Upper lobe of right lung (tissue), 1 donor: ENCODE measurements at places on chromosomes 2 and 18. TPM values are rescaled to one million over a fixed set of nuclear protein-coding genes. Genes with fewer than 3 reads are reported as not detected.
A peak's percentile ranks its signal among the peaks of the same experiment; 100 is the strongest.

Gene METTL21A
- total RNA-seq = 10.9 TPM

Gene FER1L5
- 0.14 TPM for total RNA-seq

Gene OSR1
- 9.7 TPM for total RNA-seq

Gene PECR
- total RNA-seq = 18.9 TPM

Gene ZBTB14
- 13.4 TPM for total RNA-seq

Gene INO80B
- 30.2 TPM for total RNA-seq

Gene FZD7
- 13.6 TPM for total RNA-seq

Gene FSHR
- not detected for total RNA-seq

- H3K27me3 ChIP-seq = peaks cover 24% of the 10 kb centered on the region
- no peaks in the 10 kb centered on the region for H3K36me3 ChIP-seq
- H3K27ac ChIP-seq = no peak within 1 kb of the TSS
- peak; percentile 81 for DNase-seq
- H3K4me3 ChIP-seq = no peak within 1 kb of the TSS
Observed at GRCh38 chr2:209771474-209772289, at the start of gene UNC80. UNC80 (plus strand) TSS chr2:209771832; CDS start chr2:209772073, 241 bp downstream.

DNA sequence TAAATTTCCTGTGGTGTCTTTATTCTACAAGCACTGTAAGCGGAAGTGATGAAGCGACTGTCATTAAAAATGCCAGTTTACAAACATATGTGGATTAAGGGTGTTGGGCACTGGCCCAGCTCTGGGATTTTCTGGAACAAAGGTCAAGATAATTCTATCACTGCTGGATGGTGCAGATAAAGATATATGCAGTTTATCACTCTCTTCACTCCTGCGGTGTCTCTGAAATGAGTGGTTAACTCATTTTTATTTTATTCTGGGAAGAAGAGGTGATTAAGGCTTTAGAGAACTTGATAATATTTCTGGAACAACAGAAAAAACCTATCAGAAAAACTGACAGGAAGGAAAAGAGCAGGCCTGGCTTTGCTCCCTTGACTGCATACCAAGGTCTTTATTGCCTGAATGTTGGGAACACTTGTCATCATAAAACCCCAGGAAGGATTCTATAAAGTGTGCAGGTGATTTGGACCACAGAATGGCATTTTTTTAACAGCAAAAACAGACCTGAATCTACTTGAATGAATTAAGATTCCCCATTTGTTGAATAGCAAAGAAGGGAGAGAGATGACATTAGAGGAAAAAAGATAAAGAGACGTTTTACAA is 32.4 kb downstream of the ABCB11 start:
- no peak overlapping the region for H3K27ac ChIP-seq
- H3K4me3 ChIP-seq = no peak overlapping the region
- no peak for DNase-seq
- no peaks in the 10 kb centered on the region for H3K27me3 ChIP-seq

- no peaks in the 10 kb centered on the region for H3K36me3 ChIP-seq
- H3K27me3 ChIP-seq = no peaks in the 10 kb centered on the region
- H3K4me1 ChIP-seq = peaks cover 30% of the 10 kb centered on the region
- peak overlapping the region; percentile 92 for H3K27ac ChIP-seq
- DNase-seq = peak; percentile 81
Observed at GRCh38 chr18:12656938-12657683, 796 bp downstream of the SPIRE1 start.

DNA sequence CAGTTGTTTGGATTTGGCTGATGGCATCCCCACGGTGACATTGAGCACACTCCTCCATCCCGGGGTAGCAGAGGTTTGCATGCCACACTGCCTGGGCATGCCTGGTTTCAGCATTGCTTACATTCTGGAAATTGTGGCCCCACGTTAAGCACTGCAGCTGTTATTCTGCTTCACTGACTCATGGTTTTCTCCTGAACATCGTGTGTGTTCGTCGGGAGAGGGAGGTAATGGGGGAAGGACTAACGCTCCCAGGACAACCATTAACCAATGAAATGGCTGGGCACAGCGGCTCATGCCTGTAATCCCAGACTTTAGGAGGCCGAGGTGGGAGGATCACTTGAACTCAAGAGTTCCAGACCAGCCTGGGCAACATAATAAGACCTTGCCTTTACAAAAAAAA is 28.2 kb upstream of the YWHAQ start:
- no peak for DNase-seq
- no peaks in the 10 kb centered on the region for H3K27me3 ChIP-seq
- no peak overlapping the region for H3K4me3 ChIP-seq

DNA sequence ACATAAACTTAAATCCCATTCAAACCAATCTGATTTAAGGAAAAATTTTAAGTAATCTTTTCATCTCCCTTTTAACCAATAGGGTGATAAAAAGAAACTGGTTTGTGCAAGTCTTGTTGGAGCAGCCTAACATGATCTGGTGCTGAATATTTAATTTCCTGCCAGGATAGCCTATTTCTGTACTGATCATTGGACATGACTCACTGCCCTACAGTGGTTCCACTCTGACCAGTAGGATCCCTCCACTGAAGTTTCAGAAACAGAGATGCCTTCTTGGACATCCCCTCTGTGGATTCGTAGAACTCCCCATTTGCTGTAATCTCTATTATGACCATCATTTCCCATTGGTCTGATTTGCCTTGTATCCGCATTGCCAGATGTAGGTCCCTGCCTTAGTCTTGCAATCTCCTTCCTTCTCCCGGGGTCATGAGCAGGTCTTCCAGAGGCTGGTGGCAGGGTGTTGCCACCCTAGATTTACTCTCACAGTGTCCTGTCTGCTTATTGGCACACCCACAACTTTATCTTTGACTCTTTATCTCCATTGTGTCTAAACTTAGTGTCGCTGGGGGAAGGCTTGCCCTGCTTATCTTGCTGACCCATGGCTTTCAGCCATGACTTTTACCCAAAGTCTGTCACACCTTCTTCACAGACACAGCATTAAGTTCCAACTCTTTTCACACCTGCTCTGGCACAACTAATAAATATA is 12.3 kb upstream of the SETBP1 start:
- no peak for DNase-seq
- H3K4me3 ChIP-seq = no peak overlapping the region
- H3K27ac ChIP-seq = no peak overlapping the region
- no peaks in the 10 kb centered on the region for H3K36me3 ChIP-seq

DNA sequence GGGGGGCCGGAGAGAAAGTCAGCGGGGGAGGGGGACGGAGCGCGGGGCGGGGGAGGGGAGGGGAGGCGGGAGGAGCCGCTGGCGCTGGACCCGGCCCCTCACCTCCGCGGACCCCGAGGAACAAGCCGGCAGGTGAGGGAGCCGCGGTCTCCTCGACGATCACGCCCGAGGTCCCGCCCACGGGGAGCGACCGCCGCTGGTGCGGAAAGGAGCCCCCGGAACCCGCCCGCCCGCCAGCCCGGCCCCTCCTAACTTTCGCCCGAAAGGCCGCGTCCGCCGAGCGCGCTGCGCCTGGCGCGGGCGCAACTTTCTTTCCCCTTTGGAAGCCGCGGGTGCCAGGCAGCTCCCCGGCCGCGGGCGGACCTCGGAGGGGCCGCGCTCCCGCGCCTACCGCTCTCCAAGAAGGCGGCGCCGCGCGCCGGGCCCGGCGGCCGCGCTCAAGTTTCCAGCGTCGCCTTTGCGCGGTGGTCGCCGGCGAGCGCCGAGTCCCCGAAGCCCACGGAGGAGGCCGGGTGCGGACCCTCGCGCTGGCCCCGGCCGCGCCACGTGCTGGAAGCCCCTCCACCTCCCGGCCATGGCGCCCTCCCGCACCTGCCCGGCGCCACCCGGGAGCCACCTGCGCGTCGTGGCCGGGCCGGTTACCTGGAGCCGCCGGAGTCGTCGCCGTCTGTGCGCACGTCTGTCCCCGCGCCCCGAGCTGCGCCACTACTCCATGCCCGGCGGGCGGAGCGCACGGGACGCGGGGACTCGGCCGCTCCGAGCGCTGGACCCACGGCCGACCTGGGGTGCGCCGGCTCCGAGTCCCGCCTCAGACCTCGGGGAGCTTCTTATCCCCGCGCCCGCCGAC is at the start of gene ALKAL2:
Gene ALKAL2, minus strand, starts transcription at position 181 of the 847 bp plus-strand sequence. CDS start 256 bp downstream, outside the sequence.
- peak within 1 kb of the TSS; percentile 74 for H3K27ac ChIP-seq
- peak within 1 kb of the TSS; percentile 62 for H3K4me3 ChIP-seq
- H3K4me1 ChIP-seq = peaks cover 18% of the 10 kb centered on the region
- peaks cover 3% of the 10 kb centered on the region for H3K36me3 ChIP-seq

GRCh38 chr18:47978141-47978540 is 47.7 kb upstream of the SMAD2 start:
- H3K27ac ChIP-seq = no peak overlapping the region
- no peak overlapping the region for H3K4me3 ChIP-seq
- DNase-seq = no peak
- H3K4me1 ChIP-seq = no peaks in the 10 kb centered on the region
- no peaks in the 10 kb centered on the region for H3K36me3 ChIP-seq

DNA sequence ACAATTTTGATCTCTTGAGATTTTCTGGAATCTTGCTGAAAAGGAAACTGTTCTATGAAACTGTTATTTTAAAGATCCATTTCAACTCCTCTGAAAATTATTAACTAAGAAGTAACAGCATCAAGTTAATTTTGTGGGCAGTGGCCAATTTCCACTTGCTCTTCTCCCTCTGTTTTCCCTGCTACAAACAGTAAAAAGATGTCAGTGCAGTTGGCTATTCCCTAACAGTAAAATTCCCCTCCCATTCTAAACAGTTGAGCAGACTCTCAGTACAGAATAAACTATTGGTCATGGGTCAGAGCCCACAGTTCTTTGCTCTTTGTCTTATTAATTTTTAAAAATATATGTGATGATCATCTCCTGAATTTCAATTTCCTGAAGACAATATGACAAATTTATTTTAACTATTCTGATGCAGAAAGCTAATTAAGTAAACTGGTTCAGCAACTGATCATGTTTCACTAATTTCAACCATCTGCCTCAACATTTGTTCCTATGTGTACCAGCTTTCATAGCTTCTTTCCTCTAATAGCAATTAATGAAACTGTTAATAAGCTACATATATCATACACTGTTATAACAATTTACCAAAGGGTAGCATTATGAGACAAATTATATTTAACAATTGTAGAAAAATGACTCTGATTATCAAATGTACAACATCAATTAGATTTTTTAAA is 41.1 kb upstream of the GALNT5 start:
- no peak for DNase-seq
- H3K27me3 ChIP-seq = peaks cover 5% of the 10 kb centered on the region
- no peaks in the 10 kb centered on the region for H3K36me3 ChIP-seq
- H3K4me3 ChIP-seq = no peak overlapping the region
- H3K27ac ChIP-seq = no peak overlapping the region
- no peaks in the 10 kb centered on the region for H3K4me1 ChIP-seq

- H3K4me1 ChIP-seq = no peaks in the 10 kb centered on the region
- no peak overlapping the region for H3K4me3 ChIP-seq
- H3K27ac ChIP-seq = no peak overlapping the region
- peaks cover 21% of the 10 kb centered on the region for H3K36me3 ChIP-seq
- no peaks in the 10 kb centered on the region for H3K27me3 ChIP-seq
- DNase-seq = no peak
Observed at GRCh38 chr2:177445200-177445599, 52.6 kb downstream of the AGPS start.

DNA sequence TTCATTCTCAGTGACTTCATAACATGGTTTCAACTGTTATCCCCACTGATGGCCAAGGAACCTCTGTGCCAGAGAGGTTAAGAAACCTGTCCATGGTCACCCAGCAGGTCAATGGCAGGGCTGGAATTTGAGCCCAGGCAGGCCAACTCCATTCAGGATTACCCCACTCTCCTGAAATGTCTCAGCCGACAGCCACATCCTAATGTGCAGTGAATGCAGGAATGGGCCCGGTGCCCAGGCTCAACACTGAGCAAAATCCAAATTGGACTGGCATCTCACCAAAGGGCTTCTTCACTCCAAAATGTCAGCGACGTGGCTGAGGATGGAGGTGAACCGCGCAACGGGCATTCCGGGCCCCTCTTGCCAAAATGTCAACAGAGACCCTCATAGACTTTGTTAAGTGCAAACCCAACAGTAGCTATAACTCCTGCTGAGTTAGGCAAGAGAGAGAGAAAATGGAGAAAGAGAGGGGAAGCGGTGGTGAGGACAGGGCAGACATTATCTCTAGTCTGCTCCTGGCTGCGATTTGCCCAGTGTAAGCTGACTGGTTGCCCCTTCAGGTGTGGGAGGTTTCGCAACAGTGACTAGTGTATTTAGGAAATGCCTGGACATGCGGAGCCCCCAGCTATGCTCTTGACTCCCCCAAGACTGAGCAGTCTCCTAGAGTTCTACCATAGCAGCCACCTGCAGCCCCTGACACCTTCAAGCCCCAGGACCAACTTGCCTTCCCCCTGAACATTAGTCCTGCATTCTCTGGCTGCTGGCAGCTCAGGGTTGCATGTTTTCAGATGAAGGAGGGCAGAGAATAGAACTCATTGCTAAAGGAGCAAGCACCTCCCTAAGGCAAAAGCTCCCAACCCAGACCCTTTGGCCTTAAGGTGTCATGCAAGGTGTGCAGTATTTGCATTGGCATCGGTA is 167.7 kb downstream of the ANAPC1 start:
- H3K4me1 ChIP-seq = no peaks in the 10 kb centered on the region
- H3K36me3 ChIP-seq = no peaks in the 10 kb centered on the region
- H3K4me3 ChIP-seq = no peak overlapping the region
- H3K27ac ChIP-seq = no peak overlapping the region
- no peaks in the 10 kb centered on the region for H3K27me3 ChIP-seq

GRCh38 chr2:240123821-240124650 is 12.1 kb downstream of the COPS9 start:
- H3K27me3 ChIP-seq = no peaks in the 10 kb centered on the region
- no peak overlapping the region for H3K4me3 ChIP-seq
- DNase-seq = peak; percentile 54
- no peaks in the 10 kb centered on the region for H3K4me1 ChIP-seq
- no peak overlapping the region for H3K27ac ChIP-seq
- H3K36me3 ChIP-seq = peaks cover 11% of the 10 kb centered on the region

DNA sequence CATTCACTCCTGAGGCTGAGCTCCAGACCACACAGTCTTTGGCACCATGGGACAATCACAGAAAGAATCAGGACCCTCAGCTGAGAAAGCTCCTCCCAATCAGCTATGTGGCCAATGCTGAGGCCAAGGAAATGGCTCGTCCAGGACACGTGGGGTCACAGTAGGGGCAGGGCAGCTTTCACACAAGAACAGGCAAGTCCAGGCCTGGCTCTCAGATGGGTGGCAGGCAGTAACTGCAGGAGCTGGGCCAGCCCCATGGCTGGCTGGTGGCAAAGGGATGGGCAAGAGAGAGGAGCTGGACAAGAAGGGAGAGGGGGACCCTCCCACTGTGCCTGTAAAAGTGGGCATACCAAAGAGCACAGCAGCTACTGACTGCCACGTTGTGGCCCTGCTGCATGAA is 12.2 kb upstream of the EDAR start:
- H3K27me3 ChIP-seq = no peaks in the 10 kb centered on the region
- no peak overlapping the region for H3K4me3 ChIP-seq
- H3K27ac ChIP-seq = no peak overlapping the region
- no peak for DNase-seq
